ENCODE measurements at places on chromosomes 5 and 9.

DNA sequence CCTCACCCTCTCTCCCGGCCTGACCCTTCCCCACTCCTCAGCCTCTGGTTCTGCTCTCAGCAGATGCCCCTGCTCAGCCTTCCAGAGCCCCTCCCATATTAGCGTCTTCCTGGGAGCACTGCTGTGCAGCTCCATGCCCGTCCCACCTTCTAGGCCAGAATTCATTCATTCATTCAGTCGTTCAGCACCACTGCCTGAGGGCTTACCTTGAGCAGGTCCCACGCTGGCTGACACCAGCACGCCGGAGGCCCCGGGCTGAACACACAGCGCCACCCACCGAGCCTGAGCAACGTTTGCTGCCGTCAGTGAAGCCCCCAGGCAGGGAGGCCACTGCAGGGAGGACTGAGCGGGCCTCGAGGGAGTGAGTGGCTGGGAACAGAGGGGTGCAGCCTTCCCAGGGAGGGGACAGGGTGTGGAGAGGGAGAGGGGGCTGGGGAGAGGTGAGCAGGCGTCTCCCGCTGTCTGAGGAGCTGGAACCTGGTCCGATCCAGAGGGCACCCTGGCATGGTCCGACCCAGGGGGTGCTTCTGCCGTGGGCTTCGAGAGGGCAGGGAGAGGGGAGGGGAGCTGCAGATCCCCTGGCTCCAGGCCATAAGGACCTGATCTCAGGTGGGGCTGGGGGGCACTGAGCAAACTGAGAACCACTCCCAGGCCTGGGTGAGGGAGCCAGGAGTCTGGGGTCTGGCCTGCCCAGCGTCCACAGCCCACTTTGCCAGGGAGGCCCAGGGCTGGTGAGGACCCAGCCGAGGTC lies 98.8 kb upstream of the RAPGEF1 start:
- no peak for DNase-seq

DNA sequence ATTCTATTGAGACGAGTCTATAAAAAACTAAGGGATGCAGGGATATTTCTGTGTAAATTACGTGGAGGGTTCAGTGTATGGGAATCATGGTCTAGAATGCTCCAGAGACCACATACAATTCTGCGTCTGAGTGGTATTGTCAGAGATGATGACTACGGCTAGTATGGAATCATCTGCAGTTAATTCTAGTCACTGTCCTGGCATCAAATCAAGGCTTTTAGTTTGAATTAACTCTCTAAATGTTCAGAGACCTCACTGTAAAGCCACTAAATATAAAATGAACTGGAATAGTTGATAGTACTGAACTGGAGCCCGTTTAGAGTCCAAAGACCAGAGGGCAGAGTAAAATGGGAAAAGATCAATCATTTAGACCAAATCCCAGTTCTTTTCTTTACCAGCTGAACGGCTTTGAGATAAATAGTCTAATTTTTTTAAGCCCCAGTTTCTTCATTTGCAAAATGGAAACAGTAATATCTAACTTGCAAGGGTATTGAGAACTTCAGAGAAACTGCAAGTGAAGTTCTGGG lies 599.8 kb downstream of the EBF1 start:
- DNase-seq: no peak

DNA sequence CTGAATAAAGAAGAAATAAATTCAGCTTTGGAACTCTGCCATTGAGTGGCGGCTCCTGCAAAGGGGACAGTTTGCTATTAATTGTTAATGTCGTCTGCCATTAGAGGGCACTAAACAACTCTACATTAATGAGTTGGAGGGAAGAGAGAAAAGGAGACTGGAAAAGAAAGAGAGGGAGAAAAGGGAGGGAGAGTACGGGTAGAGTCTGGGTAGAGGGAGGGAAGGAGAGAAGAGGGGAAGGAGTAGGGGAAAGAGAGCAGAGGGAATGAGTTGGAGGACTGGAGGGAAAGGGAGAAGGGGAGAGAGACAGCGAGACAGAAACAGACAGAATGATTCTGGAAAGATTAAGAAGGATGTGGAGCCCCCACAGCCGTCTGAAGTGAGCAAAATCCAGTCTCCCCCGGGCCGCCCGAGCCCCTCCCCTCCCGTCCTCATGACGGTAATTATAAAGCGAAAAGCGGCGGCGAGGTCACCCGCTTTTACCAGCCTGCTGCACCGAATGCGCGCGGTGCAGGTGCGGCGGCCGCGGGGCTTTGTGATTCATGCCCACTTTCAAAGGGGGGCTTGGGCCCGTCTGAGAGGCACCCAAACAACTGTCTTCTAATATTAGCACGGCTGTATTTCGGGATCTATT lies 1.9 kb upstream of the FST start:
- DNase-seq: no peak

DNA sequence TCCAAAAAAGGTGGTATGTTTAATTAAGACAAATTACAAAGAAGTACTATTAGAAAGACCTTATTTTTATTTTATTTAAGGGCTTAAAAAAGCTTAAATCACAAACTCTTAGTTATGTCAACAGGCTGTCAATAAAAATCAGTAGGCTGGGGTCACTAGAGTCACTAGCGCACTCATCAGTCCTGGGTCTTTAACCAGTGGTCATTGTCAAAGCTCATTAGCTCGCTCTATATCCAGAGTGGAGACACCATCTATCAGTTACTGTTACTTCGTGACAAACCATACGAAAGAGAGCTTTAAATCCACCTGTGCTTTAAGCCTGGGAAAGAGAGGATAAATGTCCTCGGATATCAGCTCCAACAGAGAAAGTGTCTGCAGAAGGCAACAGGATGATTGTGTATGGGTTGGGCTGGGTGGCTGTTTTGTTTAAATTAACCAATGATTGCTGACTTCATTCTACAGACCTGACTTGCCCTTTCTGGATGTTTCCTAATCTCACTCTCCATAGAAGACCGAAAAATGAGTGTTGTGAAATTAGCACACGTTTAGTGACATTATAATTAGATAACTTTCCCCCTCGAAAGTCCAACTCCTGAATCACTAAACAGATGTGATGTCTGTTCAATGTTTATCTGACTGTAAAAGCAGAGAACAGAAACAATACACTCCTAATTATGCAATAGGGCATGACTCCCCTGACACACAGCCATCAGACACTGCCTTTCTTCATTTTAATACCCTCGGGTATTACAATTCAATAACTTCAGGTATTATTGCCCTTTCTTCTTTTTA lies 123.6 kb upstream of the TNPO1 start:
- no peak for DNase-seq

GRCh38 chr9:76866689-76867088 lies 39.2 kb downstream of the PRUNE2 start:
- DNase-seq: no peak

DNA sequence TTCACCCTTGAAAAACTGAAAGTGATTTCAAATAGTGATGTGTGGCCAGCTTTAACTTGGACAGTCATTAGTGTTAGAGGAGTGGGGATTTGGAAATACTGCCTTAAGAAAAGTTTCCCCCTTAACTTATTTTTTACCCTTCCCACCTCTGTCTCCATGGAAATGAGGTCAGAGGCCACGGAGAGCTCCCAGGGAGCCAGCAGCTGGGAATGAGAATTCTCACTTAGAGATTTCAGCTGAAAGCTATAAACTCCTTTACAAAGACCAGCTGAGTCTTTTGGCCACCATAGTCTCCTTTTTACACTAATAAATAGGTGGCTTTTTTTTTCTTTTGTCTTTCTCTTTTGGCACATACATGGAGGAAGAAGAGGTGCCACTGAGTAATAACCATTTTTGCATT lies 45.7 kb upstream of the PIK3R1 start:
- no peak for DNase-seq

GRCh38 chr5:158079097-158079496 lies 220.2 kb upstream of the CLINT1 start:
- DNase-seq: no peak

DNA sequence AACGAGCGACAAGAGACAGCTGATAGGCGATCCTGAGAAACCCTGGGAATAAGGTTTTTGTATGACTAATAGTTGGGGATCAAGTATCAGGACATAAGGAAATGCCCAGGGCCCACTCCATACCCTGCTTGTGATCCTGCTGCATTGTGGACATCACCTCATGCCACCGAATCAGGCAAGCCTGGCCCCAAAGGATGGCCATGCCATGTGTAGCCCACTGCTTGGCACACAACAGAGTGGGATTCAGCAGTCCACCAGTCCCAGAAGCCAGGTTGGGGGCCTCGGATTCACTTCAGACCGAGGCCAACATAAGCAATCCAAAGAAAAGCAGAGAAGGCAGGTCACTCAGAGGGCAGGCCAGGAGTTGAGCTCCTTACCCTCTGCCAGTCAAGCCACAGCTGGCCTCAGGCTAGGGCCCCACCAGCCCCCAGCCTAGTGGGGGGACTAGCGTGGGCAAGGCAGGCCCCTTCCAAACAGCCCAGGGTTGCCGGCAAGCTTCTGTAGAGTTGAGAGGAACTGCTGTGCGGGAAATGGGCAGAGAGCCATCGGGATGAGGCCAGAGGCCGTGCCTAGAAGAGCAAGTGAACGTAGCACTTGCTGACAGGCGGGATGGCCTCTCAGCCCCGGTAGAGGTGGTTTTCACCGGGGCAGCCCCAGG lies 5.0 kb downstream of the NOP16 start:
- DNase-seq: no peak

DNA sequence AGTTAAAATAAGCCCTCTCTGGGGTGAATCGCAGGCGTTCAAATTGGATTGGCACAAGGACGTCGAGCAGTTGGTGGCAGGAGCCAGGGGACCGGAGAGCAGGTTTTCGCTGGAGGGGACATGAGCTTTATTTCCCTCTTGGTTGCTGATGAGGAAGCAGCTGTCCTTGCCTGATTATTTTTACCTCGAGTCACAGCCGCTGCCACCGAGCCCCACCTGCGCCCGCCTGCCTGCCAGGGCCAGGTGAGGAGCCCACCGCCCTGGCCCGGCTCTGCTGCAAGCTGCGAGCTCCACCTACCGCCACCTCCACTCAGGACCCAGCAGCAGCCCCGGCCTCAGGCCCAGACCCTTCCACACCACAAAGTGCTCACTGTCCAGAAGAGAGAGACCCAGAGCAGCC lies 9.0 kb upstream of the ADGRD2 start:
- no peak for DNase-seq

GRCh38 chr9:137222190-137223077 lies at the start of gene RNF208:
Gene RNF208, minus strand, starts transcription at chr9:137222240. Its CDS starts 1,028 bp downstream, at chr9:137221212.
- no peak for DNase-seq

GRCh38 chr5:149345892-149346222 lies 558 bp downstream of the GRPEL2 start:
- no peak for DNase-seq

- no peak for DNase-seq
These were observed 195.5 kb upstream of the CLINT1 start for GRCh38 chr5:158054223-158055110.

DNA sequence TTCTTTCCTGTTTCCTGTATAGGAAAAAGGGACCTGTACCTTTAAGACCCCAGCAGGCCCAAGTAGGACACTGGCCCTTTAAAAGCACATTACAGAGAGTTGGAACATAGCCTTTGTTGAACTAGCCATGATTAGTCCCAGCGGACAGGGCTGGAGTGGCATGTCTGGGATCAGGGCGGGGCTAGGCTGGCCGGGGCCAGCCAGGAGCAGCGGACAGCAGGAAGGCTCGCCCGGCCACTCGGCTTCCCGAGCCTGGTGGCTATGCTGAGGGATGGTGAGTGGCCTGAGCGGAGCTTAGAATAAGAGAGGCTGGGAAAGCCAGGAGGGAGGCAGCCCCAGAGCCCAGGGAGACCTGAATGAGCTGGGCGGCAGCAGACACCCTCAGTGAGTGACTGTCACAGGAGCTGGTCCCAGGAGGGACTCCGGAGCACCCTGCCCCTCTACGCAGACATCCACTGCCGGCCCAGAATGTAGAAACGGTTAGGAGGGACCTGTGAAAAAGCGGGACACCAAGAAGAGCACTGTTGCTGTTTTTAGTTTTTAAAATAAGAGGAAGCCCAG lies 92.1 kb downstream of the DAB2IP start:
- no peak for DNase-seq

- DNase-seq: no peak
These were observed 35.2 kb downstream of the MVB12B start for GRCh38 chr9:126361810-126362238.

- no peak for DNase-seq
These were observed 25.7 kb upstream of the CHD1 start for GRCh38 chr5:98954392-98955028.

GRCh38 chr5:158917731-158918130 lies 182.0 kb downstream of the EBF1 start:
- DNase-seq: no peak

GRCh38 chr5:180197016-180197702 lies 11.9 kb downstream of the RASGEF1C start:
- DNase-seq: no peak

DNA sequence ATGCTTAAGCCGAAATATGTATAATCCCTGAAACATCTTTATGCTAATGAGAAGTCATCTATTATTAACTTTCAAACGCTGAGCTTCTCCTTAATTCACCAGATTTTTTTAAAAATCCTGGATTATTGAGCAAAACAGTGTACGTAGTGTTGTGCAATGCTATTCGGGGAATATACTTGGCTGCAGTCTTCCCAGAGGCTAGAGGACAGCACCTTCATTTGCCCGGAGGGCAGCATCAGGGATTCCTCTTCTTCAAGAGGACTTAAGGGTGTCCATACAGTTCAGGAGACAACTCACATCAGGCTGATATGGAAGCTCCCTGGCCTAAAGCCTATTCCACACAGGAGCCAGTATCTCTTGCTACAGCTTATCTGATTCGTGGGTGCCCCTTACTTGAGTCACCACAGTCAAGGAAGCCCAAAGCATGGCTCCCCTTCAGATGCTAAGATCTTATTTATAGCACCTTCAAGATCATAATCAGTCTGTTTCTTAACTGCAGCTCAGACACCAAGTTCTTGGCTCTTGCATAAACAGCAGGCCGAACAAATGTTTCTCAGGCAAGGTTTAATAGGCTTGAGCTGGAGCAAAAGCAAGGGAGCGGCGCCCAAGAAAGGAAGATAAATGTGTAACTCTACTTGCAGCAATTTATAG lies 29.4 kb downstream of the NUTM2F start:
- no peak for DNase-seq

GRCh38 chr9:134966697-134967546 lies 49.2 kb upstream of the FCN1 start:
- DNase-seq: no peak

GRCh38 chr9:114006931-114007691 lies 71.0 kb downstream of the AMBP start:
- DNase-seq: no peak

DNA sequence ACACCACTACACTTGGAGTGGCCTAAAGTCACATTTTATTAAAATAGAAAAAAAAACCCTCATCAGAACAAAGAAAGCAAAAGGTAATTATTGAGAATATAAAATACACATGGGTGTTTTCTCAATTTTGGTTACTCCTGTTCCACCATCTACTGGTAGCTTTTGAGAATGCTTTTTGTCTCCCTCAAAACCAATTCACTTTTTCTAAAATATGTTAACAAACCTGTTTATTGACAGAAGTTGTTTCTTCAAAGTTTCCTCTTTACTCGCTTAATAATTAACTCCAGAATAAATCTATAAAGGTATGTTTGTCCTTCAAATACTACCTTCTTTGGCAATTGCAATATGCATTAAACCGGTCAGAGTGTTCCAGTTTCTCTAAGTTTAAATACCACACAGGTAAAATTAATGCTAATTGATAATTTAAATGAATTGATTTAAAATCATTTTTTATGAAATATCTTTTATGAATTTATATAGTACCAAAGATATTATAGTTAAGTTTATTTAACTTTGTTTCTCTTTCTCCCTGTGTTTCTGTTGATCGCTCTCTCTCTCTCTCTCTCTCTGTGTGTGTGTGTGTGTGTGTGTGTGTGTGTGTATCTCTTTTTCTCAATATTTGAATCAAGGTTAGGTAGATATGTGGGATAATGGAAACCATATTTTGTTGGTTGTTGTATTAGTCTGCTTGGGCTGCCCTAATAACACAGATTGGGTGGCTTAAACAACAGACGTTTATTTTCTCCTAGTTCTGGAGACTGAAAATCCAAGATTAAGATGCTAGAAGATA lies 487.4 kb downstream of the PRDM9 start:
- no peak for DNase-seq

- no peak for DNase-seq
These were observed 65.3 kb upstream of the MYO10 start for GRCh38 chr5:17001428-17001827.

Measured in stimulated activated CD4-positive, alpha-beta T cell treated with anti-CD3 and anti-CD28 coated beads, Interleukin-2, amount 100 ng/mL, for 24 hours (primary cell).